Hematopoietic multipotent progenitor cell (in vitro differentiated cells): ENCODE measurements at places on chromosomes 6 and 20. TPM values are rescaled to one million over a fixed set of nuclear protein-coding genes. Genes with fewer than 3 reads are reported as not detected.

Gene TOX2
- not detected for total RNA-seq

Gene SPATS1
- total RNA-seq = not detected

Gene MOCS3
- total RNA-seq = 11.0 TPM

Gene RIPOR2
- total RNA-seq = 55.5 TPM

Gene AK9
- total RNA-seq = 3.0 TPM

Gene HTR1E
- total RNA-seq = not detected

Gene ADGB
- total RNA-seq = under 0.01 TPM

Gene FAM217A
- total RNA-seq = not detected

GRCh38 chr6:111989743-111990142 lies 64.2 kb upstream of the CCN6 start:
- DNase-seq = no peak

GRCh38 chr6:139593081-139593480 lies 218.6 kb upstream of the CITED2 start:
- no peak for DNase-seq

DNA sequence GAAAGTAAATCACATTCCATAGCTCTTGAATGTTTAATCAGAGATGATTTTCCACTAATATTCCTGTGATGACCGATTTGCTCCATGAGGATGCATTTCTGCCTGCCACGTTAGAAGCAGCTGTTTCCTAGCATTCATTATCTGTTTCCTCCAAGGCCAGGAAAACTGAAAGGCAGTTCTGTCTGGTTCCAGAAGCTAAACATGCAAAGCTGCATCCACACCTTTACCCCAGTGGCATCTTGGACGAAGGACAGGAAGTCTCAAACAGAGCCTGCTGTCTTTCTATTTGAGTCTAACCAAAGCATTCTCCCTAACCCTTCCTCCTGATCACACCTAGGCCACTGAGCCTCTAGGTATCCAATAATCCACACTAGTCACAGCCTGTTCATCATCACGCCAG lies 27.6 kb downstream of the CNKSR3 start:
- DNase-seq = no peak

DNA sequence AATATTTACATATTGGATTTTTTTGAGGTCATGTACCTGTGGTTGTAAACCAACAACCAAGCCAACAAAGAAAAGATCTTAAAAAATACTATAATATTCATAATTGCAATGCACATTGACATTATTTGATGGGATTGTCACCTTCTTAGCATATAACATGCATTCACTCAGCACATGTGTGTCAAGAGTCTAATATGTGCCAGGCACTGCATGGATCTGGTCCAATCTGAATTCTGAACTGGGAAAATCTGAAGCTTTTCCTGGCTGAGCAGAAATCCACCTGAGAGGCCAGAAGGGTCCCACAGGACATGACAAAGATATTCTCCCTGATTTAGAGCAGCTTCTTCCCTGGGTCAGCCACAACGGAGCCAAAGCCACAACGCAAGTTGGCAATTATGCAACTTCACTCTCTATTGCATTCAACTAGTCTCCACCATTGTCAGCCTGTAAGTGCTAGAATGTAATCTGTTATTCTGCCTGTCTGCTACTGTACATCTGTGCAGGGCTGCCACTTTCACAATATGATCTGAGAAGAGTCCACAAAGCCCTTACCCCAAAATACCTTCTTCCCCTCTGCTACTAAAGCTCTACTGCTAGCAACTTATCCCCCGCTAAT lies 17.0 kb upstream of the DDO start:
- DNase-seq = no peak

- DNase-seq = peak; percentile 78
These were observed 60.0 kb downstream of the TRIM27 start for GRCh38 chr6:28863604-28864325.

GRCh38 chr6:31129130-31129529 lies 8.9 kb upstream of the CDSN start:
- DNase-seq = no peak

DNA sequence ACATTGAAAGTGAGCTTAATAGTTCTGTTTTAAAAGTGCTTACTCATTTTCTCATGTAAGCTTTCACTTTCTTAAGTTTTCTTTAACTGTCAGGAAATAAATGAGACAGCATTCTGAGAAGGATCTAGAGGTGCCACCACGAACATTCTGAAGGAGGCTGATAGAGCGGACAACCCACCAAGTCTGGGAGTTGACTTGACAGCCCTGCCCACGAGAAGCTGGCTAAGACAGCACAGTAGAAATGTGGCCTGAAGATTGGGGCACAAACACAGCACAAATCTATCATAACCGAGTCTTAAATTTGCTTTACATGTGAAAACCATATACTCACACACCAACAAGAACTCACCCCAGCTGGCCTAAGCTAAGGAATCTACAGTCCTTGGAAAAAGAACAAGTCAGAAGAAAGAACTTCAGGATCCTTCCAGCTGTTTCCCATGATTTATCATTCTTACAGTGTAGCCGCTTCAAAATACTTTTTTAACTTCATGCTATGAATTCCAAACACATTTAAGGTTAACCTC lies 144.2 kb upstream of the TNFAIP3 start:
- DNase-seq = peak; percentile 74

GRCh38 chr6:96502915-96503314 lies 18.7 kb upstream of the UFL1 start:
- DNase-seq = no peak

- DNase-seq = no peak
These were observed 301.8 kb downstream of the TBC1D7 start for GRCh38 chr6:13026557-13026956.

DNA sequence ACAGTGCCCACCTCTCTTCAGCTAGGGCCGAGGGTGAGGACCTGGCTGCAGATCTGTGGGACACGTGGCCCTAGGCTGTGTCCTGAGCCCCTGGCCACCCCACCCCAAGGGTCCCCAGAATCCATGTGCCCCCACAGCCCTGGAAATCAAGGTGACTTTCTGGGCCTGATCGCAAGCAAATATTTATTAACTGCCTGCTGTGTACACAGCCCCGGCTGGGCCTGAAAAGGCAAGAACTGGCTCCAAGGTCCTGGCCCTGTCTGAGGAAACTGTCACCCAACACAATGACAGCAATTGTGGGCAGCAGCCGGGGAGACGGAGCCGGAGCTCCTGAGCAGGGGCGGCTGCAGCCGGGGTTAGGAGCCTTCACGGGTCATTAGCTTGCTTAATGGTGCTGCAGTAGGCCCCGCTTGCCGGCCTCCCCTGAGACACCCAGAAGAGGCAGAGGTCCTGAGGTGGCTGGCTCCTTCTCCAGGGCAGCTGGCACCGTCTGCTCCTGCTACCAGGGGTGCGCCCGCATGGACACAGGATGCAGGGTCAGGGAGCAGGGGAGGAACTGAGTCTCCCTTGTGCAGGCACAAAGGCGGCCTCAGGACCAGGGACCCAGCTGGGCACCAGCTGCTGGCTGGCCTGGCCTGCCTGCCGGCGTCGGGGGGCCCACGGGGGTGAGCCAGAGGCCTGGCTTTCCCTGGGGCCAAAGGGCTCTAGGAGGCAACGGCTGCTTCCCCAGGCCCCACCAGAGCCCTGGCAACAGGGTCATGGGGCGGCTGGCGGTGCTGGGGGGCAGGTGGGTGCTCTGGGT lies 24.1 kb downstream of the NPEPL1 start:
- no peak for DNase-seq

DNA sequence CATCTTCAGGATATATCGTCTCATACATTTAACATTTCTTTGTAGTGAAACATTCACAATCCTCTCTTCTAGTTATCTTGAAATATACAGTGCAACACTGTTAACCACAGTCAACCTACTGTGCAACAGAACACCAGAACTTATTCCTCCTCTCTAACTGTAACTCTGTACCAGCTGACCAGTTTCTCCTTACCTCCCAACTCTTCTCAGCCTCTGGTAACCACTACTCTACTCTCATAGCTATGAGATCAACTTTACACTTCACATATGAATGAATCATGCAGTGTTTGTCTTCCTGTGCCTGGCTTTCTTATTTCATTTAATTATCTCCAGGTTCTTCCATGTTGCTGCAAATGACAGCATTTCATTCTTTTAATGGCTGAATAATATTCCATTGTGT lies 337.6 kb downstream of the BTBD9 start:
- DNase-seq = no peak

DNA sequence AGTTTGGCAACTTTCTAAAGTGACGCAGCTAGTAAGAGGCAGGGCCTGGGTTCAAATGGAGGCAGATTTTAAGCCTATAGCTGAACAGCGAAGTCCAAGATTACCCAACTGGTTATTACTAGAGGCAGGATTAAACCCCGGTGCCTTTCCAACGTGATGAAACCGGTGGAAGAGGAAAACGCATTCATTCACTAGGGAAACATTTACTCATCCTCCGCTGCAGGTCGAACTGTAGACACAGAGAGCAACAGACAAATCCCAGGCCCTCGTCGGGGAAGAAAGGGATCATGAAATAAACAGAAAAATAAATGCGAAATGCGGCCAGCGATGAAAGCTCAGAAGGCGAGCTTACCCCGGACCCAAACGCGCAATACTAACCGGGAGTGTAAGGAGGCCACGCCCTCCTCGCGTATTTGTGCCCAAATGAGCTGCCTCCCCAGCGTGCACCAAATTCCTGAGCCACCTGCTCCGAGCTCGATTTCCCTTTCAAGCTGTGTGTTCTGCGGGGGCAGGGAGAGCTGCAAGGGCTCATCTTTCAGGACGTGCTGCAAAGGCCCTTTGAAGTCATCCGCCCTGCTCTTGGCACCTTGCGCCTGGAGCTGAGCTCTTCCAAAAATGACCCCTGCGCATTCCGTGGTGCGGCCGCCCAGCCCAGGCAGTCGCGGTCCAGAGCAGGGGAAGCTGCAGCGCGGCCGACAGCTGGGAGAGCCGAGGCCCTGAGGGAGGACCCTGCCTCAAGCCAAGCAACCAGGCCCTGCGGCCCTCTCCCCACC lies 46.9 kb downstream of the PDYN start:
- no peak for DNase-seq

DNA sequence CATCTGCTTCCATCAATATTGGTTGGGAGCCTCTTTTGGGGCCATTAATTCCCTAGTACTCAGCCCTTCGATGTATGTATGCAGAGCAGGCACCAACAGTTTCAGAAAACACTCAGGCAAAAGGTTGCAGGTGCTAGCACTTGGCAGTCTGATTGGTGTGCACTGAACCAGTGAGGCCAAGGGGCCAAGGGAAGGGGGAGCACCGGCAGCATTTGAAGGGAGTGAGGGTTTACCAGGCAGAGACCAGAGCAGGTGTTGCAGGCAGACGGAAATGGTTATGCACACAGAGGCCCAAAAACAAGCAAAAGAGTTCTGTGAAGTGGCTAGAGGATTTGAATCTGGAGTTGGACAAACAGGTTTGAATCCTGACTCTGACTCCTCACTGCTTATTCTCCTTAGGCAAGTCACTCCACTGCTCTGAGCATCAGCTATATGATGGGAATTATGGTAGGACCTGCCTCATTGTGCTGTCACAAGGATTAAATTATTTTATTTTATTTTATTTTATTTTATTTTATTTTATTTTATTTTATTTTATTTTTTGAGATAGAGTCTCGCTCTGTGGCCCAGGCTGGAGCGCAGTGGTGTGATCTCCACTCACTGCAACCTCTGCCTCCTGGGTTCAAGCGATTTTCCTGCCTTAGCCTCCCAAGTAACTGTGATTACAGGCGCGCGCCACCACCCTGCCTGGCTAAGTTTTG lies 58.1 kb upstream of the SHLD1 start:
- no peak for DNase-seq

DNA sequence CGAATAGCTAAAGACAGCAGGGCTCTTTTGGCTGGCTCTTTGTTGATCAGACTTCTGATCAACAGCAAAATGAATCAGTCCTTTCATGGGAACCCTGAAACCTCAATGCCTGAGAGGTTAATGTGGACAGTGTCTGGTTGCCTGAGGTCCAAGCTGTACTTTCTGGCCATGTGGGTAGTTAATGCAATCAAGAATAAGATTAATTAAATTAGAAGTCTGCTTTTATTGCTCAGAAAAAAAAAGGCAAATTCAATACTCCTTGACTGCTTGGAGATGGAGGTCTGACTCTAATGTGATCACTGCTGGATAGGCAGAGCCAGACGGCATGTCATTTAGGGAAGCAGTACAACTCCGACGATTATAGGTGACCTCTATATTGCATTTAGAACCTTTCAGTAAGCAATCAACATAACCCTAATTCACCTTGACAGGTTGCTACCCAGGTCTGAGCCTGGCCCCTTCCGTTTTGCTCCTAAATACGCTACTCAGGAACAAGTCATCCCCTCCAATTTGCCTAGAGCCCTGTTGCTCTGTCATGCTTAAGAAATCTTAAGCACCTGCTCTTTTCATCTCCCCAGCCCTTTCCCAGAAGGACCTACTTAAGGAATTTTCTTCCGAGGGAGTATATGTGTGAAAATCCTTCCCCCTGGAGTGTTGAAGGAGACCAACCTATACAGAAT lies 370.0 kb upstream of the SPTLC3 start:
- DNase-seq = no peak

- DNase-seq = no peak
These were observed 114.7 kb downstream of the SASH1 start for GRCh38 chr6:148457137-148457842.
